DMS153 (cell line): ENCODE measurements at places on chromosomes 12 and 14.

DNA sequence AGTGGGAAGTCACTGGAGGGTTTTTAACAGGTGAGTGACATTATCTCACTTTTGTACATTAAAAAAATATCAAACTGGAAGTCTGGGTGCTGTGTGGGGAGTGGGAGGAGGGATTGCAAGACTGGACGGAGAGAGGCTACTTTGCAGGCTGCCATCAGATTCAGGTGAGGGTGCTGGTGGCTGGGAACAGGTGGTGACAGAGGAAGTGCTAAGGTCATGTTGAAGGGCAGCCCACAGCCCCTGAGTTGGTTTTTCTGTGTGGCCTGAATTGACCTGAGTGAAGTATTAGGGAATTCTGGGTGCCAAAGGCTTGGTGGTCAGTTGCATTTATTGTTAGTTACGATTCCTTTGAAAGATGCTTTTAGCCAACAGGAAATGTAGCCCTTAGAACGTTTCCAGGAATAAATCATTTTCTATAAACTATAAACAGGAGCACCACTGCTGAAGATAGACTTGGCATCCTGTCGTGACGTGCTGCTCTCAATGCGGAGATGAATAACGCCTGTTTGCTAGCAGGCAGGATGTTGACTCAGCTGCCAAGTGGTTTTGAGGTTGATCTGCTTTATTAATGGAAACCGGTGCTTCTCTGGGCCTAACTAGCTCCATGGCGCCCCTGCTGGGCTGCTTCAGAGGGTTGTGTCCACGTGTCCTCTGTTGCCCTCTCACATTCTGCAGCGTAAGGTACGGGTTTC, 707.5 kb upstream of the TMEM132C start:
- peak; percentile 100 for DNase-seq

GRCh38 chr12:38350342-38351174, 34.0 kb downstream of the ALG10B start:
- no peak for DNase-seq

DNA sequence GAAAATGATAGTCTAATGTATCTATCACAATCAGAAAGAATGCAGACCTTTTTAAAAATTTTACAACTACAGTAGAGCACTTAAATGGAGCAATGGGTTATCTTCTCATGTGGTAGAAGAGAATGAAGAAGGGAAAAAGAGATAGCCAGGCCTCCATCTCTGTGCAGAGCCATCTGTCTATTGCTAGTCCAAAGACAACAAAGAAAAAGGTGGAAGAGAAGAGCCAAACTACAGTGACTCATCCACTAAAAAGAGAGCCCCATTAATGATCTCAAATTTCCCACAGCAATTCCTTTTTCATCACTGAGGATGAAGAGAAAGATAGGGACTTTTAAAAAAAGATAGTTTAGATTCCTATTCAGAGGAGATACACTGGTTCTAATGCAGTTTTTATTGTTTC, 232.9 kb downstream of the ATXN7L3B start:
- no peak for DNase-seq

DNA sequence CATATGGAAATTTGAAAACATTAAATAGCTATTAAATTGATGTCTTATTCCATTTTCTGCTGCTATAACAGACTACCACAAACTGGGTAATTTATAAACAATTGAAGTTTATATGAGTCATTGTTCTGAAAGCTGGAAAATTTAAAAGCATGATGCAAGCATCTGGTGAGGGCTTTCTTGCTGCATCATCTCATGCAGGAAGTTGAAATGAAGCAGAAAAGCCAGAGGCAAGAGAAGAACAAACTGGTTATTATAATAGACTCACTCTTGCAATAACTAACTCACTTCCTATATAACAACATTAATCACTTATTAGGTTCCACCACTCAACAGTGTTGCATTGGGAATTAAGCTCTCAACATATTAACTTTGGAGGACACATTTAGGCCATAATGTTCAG, 1277.4 kb downstream of the LRFN5 start:
- no peak for DNase-seq

- DNase-seq: no peak
Observed at GRCh38 chr12:19095756-19096480, 33.6 kb upstream of the PLEKHA5 start.

DNA sequence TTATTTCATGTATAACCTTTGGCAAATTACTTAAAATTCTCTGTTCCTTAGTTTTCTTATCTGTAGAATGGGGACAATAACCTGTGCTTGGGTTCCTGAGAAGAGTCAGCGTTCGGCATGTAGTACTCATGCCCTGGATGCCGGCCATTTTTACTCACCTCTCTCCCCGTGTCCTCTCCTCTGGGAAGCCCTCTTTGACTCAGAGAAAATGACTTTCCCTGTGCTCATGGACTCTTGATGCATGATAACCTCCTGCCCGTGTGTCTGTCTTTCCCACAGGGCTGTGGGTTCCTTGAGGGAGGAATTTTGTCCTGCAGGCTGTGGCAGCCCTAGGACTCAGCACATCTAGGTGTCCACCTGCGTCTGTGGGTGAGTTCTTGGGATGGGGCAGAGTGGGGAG, 5.8 kb upstream of the C1RL start:
- no peak for DNase-seq

DNA sequence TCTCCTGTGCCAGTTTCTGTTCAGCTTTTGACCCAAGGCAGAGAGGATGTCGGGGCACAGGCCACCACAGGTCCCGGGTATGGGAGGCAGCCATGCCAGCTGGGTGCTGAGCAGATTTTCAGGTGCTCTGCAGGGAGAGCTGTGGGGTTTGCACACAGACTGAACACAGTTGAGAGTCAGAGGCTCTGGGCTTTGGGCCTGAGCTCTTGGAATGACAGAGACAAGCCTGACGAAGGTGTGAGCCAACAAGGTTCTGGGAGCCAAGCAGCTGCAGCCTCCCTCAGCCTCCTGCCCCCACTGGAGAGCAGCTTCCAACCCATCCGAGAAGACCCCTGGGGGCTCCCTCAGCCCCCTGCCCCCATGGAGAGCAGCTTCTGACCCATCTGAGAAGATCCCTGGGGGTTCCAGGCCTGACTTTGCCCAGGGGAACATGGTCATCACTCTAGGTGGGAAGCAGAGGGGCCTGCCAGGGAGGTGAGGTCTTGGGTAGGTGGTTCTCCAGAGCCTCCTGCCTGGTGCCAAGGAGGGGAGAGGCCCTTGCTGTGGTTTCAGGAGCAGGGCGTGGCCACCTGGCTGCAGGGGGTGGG, 13.8 kb downstream of the FBRSL1 start:
- DNase-seq: no peak

DNA sequence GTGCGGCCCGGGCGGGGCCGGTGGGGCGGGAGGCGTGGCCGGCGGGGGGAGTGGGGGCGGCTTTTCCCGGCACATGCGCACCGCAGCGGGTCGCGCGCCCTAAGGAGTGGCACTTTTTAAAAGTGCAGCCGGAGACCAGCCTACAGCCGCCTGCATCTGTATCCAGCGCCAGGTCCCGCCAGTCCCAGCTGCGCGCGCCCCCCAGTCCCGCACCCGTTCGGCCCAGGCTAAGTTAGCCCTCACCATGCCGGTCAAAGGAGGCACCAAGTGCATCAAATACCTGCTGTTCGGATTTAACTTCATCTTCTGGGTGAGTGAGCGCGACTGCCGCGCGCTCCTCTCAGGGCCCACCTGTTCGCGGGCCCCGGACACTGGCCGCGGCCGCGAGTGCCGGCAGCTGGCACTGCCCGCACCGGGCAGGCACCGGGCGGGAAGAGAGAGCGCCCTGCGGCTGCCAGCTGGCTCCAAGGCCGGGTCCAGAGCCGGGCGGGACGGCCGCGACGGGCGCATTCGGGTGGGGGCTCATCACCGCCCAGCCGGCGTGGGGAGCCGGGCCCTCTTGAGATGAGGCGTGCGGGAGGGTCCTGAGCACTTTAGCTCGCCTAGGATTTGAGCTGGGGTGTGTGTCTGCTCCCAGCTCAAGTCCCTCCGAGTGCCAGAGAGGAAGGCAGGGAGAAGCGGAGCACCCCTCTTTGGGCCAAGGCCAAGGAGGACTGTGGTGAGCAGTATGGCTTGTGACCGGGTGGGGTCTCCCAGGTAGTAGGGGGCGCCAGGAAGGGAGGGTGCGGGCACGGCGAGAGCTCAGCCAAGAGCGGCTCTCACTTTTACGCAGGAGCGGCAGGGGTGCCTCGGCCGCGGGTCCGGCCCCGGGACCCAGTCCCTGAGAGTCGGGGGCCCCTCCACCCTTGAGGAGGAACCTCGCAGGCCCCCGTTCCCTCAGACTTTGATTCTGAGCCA, at the start of gene CD9:
Gene CD9 (plus strand): TSS at position 145 of the 957 bp plus-strand sequence. CDS start 100 bp downstream, at position 245.
- no peak for DNase-seq

DNA sequence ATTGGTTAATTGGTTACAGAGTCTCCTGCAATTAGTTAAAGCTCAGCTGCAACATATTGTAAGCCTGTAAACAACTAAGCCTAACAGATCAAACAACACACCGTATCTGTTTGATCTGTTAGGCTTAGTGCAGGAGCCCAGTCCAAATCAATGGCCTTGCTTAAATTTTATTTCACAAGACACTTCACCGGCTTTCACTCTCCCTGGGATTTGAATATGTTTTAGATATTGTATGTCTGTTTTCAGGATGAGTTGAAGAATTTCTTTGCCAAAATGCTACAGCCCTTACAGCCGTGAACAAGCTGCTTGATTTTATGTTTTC, 5.5 kb upstream of the RNASE1 start:
- DNase-seq: no peak

GRCh38 chr12:93846936-93847516, 169.9 kb downstream of the CRADD start:
- no peak for DNase-seq

DNA sequence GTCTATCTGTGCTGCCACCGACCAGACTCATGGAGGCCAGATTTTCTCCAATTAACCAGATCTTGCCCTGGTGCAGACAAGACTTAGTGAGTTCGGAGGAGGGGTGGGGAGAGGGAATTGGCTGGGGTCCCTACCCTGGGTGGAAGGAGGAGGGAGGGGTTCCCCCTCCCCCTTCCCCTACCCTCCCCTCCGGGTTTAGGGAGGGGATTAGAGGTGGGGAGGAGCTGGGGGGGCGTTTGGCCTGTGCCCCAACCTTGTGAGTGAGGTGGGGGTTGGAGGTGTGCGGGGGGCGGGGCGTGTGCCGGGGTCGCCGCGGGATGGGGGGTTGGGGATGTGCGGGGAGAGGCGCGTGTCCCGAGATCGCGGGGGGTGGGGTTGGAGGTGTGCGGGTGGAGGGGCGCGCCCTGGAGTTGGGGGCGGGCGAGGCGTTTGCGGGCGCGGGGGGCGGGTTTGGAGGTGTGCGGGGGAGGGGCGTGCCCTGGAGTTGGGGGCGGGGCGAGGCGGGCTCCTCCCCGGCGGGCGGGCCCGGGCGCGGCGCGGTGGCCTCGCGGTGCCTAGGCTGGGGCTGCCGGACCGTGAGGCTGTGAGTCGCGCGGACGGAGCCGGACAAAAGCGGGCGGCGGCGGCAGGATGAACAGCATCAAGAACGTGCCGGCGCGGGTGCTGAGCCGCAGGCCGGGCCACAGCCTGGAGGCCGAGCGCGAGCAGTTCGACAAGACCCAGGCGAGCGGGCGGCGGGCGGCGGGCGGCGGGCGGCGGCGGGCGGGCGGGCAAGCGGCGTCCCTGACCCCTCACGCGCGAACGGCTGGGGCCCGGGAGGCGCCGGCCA, at the start of gene HIP1R:
Gene HIP1R (plus strand): TSS at position 537 of the 829 bp plus-strand sequence. CDS start 94 bp downstream, at position 631.
- no peak for DNase-seq

GRCh38 chr12:67472539-67472938, 176.0 kb upstream of the DYRK2 start:
- peak; percentile 36 for DNase-seq

GRCh38 chr14:85079842-85080730, 449.9 kb upstream of the FLRT2 start:
- DNase-seq: no peak

GRCh38 chr12:52151837-52152783, 39.7 kb downstream of the KRT80 start:
- no peak for DNase-seq

- DNase-seq: no peak
Observed at GRCh38 chr12:45637706-45638105, 91.8 kb upstream of the ARID2 start.
